ENCODE measurements at places on chromosomes 11 and 22.

DNA sequence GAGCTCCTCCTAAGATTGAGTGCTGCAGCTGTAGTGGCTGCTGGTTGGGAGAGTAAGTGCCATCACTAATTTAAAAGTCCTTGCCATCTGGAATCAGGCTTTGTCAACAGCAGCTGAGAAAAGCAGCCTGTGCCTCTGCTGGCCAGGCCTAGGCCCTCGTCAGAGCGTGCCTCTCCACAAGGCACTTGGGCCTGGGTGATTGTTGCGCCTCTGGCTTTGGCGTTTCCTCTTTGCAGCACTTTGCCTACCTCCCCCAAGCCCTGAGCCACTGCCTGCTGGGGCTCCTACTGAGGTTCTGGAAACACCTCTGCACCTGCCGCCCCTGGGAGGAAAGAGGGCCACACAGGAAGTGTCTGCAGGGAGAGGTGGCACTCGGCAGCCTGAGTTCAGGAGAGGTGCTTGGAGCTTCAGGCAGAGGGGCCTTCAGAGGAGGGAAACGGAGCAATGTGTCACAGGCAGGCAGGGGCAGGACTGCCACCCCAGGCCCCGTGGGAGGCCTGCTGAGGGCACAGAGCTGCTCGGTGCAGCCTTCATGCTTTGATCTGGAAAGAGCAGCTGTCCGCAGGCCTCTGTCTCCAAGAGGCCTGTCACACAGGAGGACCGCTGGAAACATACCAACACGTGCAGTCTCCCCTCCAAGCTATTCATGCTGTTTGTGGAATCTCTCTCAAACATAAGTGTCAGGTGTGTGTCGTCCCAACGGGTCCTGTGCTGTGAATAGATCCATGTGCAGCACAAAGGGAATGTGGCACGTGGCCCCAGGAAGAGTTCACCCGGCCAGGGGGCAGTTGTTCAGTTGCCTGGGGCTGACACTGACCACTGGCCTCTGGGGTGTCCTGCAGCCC lies 61.5 kb upstream of the EMID1 start:
- no peak for DNase-seq

DNA sequence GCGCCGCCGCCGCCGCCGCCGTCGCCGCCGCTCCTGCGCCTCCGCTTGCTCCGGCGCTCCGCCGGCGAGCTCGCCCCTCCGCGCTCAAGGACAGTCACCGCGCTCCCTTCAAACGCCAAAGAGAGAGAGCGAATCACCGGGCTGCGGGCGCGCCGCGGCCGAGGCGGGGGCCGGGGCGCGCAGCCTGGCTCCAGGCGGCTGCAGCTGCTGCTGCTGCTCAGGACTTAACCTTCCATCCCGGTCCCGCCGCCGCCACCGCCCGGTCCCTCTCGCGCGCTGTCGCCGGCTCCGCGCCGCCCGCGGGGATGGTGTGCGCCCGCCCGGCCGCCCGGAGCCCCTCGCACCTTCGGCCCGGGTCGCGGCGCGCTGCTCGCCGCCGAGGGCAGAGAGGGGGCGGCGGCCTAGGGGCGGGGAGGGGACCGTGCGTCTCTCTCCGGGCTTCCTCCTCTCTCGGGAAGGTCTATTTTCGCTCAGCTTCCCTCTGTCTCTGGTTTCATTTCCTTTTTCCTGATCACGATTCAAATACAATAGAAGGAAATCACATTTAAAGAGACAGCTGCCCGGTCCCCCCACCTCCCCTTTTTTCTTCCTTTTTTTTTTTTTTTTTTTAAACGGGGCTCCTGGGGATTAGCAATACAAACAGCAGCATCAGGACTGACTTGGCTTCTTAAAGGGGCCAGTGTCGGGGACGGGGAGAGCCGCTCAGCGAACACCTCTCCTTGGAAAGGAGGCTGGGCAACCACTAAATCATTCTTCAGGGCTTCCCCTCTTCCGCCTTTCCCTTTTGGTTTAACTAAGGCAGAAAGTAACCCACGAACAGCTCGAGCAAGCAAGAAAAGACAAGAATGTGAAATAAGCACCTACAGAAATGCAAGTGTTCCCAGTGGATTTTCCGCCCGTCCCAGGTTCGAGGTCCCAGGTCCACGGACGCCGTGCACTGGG lies 22.1 kb downstream of the LMO2 start:
- DNase-seq, result no peak

- no peak for DNase-seq
These were observed 103.1 kb upstream of the PITPNB start for GRCh38 chr22:28021998-28022660.

GRCh38 chr11:62132191-62132590 lies 8.4 kb downstream of the INCENP start:
- DNase-seq, result no peak

DNA sequence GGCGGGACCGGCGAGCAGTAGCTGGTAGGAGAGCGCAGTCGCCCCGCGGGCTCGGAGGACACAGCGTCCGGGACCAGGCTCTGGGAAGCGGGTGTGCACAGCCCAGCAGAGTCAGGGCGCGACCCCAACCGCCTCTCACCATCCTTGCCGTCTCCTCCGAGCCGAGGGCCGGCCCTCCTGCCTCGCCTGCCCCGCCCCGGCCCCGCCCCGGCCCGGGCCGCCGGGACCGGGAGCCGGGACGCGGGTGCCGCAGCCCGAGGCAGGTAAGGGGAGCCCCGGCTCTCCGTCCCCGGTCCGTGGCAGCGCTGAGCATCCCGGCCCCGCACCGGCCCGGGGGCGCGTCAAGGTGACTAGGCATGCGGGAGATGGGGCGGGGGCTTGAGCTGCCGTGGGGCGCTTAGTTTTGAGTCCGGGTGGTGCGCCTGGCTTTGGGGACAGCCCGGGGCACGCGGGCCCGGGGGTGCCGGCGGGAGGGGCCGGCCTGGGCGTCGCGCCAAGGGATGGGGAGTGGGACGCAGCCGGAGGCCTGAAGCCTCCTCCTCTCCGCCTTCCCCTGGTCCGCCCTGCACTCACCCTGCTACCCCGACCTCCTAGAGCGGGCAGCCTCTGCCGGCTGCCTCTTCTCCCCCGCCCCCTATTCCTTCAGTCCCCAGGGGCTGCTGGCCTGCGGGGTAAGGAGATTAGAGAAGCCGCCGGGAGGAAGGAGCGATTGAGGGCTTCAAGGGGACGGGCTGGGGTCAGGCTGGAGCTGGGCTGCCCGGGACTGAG lies at the start of gene ABCG4:
TSS of gene ABCG4 (plus strand) at position 35 of the 768 bp plus-strand sequence. CDS start 914 bp downstream, outside the sequence.
- DNase-seq, result no peak

DNA sequence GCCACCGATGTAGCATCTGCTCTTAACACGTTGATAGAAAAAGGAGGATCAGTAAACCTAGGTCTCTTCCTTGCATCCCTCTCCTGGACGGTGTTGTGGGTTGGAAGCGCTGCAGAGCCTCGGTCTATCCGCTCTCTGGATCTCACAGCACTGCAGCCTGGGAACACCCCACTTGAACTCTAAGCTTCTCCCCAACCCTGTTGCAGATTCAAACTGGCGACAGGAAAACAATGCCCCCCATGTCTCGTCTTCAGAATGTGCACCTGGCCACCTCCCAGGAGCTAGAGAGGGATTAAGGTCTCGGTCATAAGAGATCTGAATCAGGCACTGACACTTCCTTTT lies 454 bp downstream of the TMEM218 start:
- peak; percentile 3 for DNase-seq

DNA sequence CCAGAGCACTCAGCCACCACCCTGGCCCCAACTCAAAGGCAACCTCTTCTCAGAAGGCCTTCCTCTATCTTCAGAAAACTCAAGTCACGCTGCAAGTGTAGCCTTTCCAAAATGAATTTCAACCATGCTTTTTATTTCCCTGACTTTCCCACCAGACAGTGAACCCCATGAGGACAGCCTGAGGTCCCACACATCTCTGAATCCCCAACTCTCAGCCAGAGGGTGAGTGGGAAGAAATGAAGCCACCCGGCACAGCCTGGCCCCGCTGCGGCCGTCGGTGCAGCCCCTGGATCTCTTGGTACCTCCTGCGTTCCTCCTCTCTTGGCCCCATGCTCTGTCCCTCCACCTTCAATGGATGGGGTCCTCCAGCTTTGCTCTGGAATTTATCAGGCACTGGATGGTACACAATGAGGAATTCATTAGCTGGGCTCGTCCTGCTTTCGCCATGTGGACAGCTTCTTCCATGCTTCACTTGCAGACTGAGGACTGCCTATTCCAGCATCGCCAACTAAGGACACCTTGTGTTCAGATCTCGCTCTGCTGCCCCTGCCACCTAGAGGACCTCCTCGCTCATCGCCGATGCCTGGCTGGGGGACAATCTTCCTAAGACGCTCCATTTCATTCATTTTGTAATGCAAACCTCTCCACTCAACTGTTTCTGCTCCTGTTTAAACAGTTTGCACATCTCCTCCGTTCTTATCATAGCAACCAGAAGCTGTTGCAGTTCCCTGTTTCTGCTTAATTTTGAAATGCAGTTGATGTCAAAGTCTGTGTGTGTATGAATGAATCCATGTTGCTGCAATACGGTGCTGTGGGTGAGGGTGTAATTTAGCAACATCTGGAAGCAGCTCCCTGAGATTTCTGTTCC lies 672.1 kb downstream of the TBC1D22A start:
- DNase-seq, result no peak

DNA sequence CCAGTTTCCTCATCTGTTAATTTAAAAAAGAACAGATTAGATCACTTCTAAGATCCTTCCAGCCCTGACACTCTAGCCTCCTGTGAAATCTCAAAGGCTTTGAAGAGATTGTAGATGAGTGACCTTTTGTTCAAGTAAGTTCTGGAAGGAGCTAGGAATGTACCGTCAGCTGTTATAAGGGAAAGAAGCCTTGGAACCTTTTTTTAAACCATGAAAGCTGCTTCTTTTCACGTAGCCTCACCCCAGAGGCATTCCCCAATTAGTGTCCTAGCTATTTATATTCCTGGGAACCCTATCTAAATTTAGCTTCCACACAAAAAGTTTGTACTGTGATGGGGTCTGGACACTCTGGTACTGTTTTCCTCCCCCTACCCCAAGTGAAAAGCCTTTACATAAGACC lies 35.8 kb upstream of the SLN start:
- DNase-seq, result no peak

DNA sequence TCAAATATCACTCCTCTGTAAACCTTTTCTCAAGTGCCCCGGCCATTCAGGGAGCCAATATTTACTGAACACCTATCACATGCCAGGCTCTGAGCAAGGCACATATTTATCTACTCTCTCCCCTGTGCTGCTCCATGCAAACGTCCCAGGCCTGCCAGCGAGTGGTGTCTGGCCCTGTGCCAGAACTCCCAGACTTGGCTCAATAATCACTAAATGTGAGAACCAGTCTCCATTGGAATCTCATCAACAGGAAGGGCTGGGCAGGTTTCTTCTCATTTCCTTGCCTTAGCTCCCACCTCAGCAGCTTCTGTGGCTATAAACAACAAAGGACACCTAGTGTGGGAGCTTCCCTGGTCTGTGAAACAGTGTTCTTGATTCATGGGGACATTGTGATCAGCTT lies 21.7 kb downstream of the RASSF10 start:
- no peak for DNase-seq

GRCh38 chr11:69657911-69658625 lies 17.1 kb downstream of the LTO1 start:
- DNase-seq, result peak; percentile 47

- DNase-seq, result peak; percentile 12
These were observed 516 bp downstream of the VPS26B start for GRCh38 chr11:134224710-134225664.

GRCh38 chr11:15988693-15989231 lies 367.6 kb downstream of the SOX6 start:
- DNase-seq, result no peak

DNA sequence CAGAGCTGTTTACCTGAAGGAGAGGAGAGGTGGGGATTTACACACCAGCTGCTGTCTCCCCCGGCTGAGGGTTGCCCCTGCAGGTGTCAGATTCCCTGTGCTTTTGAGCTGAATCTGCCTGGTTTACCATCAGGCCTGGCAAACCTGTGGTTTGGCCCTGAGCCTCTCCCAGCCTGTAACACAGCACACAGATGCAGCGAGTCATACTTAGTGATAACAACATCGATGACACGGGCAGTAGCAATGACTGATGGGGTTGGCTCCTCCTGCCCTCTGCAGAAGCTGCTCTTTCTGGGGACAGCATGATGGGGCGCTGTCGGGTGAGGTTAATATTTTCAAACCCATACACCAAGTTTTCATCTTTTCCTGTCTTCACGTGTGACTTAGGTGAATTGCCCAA lies 380.0 kb upstream of the B3GAT1 start:
- no peak for DNase-seq

- no peak for DNase-seq
These were observed 134.4 kb downstream of the MPPED1 start for GRCh38 chr22:43546186-43546585.

DNA sequence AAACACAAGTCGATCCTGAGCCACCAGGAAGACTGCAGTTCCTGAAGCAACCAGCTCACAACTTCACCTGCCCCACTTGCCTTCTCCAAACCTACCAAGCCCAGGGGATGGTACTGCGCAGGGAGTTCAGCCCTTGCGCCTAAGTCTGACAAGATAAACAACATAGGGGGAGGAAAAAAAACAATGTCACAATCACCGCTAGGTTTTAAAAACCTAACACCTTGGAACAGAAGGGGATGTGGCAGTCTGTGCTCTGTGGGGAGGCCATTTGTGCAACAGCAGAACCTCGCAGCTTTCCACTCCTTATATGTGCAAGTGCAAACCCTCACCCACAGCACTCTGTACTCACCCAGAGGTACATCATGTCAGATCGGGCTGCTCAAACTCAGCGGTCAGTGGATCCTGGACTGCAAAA lies 134.2 kb downstream of the RBFOX2 start:
- no peak for DNase-seq

DNA sequence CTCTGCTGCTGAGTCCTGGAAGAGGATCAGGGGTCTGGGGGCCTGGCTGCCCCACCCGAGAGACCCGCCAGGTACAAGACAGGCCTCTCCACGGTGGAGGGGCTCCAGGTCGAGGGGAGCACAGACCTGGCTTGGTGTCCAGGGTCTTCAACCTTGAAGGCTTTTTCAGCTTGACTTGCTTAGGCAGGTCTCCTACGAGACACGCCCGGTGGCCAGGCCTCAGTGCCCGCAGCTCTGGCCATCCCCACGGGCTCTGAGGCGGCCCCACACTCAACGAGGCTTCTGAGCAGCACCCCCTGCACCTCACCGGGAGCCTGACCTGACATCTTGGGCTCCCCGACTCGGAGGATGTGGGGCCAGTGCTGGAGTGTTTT lies 6.6 kb upstream of the PLXNB2 start:
- DNase-seq, result no peak

GRCh38 chr11:130055617-130056016 lies 14.1 kb upstream of the APLP2 start:
- peak; percentile 75 for DNase-seq

- DNase-seq, result peak; percentile 40
These were observed 152.0 kb upstream of the SYN3 start for GRCh38 chr22:33209930-33210784.

DNA sequence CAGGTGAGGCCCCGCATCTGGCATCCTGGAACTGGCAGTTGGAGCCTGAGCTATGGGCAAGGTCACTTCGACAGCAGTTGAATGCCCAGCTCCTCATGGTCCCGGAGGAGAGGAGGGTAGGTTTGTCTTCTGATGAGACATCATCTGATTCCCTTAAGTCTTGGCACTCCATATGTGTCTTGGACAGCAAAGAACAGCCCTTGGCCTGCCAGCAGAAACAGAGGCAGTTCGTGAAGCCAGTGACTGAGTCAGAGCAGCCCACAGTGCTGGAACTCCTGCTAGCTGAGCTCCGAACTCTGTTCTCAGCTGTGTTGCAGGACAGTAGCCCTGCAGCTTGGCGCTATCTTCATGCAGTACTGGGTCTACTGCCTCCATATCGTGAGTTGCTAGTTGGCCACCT lies 1.0 kb downstream of the DNHD1 start:
- peak; percentile 52 for DNase-seq

Data from AG10803 (cell line).